Osteoblast (primary cell): ENCODE measurements at places on chromosomes 7 and 10. TPM values are rescaled to one million over a fixed set of nuclear protein-coding genes. Genes with fewer than 3 reads are reported as not detected.
A peak's percentile ranks its signal among the peaks of the same experiment; 100 is the strongest.

DNA sequence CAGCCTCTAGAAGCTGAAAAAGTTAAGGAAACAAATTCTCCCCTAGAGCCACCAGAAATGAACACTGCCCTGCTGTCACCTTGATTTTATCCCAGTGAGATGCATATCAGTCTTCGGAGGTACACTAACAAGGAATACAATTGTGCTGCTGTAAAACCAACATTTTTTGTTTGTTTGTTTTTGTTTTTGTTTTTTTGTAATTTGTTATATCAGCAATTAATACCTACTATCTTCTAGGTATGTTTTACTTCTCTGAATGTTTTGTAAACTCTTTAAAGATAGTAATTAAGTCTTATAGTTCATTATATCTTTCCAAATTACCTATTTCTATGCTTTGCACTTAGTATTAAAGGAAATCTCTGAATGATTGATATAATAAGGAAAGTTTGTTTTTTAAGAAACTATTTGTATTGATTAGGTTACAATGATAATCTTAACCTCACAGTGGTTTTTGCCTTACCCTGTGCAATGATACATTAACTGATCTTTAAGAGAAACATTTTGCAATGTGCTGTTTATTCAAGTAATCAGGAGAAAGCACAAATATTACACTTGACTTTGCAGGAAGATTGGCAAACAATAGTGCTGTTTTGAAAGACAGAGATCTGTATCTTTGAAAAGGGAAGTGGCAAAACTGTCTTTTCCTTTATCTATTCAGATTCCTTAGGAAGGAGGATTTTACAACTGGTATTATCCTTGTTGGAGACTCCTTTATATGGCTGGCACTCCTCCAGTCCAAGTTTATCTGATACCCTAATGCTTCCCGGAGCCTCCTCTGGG, 11.3 kb upstream of the HGF start:
- H3K27me3 ChIP-seq: no peaks in the 10 kb centered on the region
- H3K36me3 ChIP-seq: no peaks in the 10 kb centered on the region
- no peak overlapping the region for H3K27ac ChIP-seq
- peaks cover 6% of the 10 kb centered on the region for H3K4me1 ChIP-seq
- no peak for DNase-seq
- no peak overlapping the region for H3K4me3 ChIP-seq

DNA sequence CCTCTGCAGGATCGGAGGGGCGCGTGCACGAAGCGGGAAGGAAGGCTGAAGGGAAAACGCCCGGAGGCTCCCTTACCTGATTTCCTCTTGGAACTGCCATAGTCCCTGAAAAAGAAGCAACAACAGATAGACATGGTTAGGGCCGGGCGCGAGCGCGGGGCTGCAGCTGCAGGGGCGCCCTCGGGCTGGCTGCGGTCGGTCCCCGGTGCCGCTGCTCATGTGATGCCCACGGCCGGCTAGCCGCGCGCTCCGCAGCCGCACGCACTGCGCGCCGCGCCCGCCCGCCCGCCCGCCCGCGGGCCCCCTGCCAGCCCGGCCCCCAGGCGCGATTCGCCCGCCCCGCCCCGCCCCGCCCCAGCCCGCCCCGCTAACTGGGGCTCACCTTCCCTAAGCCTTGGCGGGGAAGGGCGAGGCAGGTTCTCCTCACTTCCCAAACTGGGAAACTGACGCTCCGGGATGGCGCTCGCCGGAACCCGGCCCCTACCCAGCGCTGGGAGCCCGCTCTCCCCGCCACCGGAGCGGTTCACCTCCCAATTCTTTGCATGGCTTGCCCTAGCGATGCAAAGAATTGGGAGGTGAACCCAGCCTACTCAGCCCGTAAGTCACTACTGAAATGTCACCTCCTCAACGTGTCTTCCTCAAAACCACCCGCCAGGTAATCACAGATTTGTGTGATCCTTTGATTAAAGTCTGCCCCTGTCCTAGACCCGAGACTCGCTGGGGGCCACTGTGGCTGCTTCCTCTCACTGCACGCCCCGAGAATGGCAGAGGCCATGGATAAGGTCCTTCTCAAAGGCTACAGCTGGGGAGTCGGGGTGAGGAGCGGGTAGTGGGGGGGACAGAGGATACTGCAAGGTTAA, 162.2 kb downstream of the SH3PXD2A start:
- H3K27me3 ChIP-seq: no peaks in the 10 kb centered on the region
- peak; percentile 97 for DNase-seq
- peaks cover 24% of the 10 kb centered on the region for H3K4me1 ChIP-seq

ABCC2 gene
- 1.5 and 1.8 TPM in 2 replicates for total RNA-seq

- H3K27ac ChIP-seq: no peak overlapping the region
- no peaks in the 10 kb centered on the region for H3K4me1 ChIP-seq
- no peaks in the 10 kb centered on the region for H3K27me3 ChIP-seq
- H3K4me3 ChIP-seq: no peak overlapping the region
- no peak for DNase-seq
Observed at GRCh38 chr7:143199040-143199439, 15.8 kb downstream of the TAS2R39 start.

DNA sequence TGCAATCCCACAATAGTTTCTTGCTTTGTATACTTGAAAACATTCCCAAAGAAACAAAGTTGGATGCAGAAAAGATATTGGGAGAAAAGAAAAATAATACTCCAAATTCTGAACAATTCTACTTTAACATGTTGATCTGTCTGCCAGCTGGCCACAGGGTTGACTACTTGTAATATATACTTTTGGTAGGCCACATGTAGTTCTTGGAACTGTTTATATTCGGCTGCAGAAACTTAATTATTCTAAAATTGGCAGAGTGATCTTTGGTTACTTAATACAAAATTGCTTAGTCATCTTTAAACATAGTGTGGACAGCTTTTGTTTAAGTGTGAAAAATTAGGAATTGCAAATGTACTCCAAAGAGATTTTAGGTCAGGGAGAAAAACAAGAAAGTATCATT, 76.0 kb downstream of the CALD1 start:
- DNase-seq: no peak
- peaks cover 52% of the 10 kb centered on the region for H3K36me3 ChIP-seq
- peaks cover 42% of the 10 kb centered on the region for H3K4me1 ChIP-seq
- H3K4me3 ChIP-seq: no peak overlapping the region
- H3K27me3 ChIP-seq: no peaks in the 10 kb centered on the region

GRCh38 chr10:131553121-131553520, 241.6 kb upstream of the TCERG1L start:
- no peaks in the 10 kb centered on the region for H3K4me1 ChIP-seq
- no peaks in the 10 kb centered on the region for H3K27me3 ChIP-seq
- DNase-seq: no peak
- no peak overlapping the region for H3K4me3 ChIP-seq
- no peaks in the 10 kb centered on the region for H3K36me3 ChIP-seq

- no peak for DNase-seq
- H3K27me3 ChIP-seq: no peaks in the 10 kb centered on the region
- H3K4me3 ChIP-seq: no peak overlapping the region
- no peaks in the 10 kb centered on the region for H3K4me1 ChIP-seq
- H3K36me3 ChIP-seq: no peaks in the 10 kb centered on the region
Observed at GRCh38 chr10:20256969-20257368, 440.7 kb downstream of the PLXDC2 start.

UPK3BL2 gene
- total RNA-seq: 0.36 and 4.7 TPM in 2 replicates

- H3K27ac ChIP-seq: no peak overlapping the region
- no peaks in the 10 kb centered on the region for H3K36me3 ChIP-seq
- no peaks in the 10 kb centered on the region for H3K27me3 ChIP-seq
- H3K4me3 ChIP-seq: no peak overlapping the region
- H3K4me1 ChIP-seq: no peaks in the 10 kb centered on the region
Observed at GRCh38 chr10:53009961-53010907, 237.7 kb upstream of the MBL2 start.

NXPH1 gene
- total RNA-seq: not detected in 2 replicates

DNAH11 gene
- under 0.01 and 1.1 TPM in 2 replicates for total RNA-seq

FBXO24 gene
- total RNA-seq: under 0.01 and 0.36 TPM in 2 replicates

DNA sequence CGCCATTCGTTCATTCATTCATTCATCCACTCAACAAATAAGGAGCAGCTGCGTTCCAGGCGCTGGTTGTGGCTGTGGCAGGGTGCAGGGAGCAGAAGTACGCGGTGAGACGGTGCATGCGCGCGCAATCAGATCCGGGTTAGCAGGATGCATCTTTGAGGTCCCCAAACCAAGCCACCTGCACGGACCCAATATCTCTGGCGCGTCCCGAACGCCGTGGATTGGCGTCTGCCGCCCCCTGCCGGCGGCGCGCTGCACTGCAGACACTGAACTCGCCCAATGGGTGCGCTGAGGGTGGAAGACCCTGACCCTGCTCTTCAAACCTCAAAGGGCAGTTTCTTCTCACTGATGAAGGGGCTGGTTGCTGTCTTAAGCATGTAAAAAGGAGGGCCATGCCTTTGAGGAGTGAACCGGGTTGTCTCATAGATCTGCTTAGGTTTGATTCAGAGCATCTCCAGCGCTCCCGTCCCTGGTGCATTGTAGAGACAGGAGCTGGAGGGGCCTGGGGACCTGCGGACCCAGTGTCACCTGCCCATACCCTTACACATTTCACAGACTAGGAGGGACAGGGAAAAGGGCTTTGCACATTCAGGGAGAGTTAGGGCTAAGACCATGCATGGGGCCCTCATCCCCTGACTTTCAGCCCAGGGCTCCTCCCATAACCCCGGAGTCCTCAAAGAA, 102.5 kb downstream of the RAMP3 start:
- peaks cover 9% of the 10 kb centered on the region for H3K27me3 ChIP-seq
- H3K27ac ChIP-seq: no peak overlapping the region
- no peak overlapping the region for H3K4me3 ChIP-seq
- peak; percentile 86 for DNase-seq
- no peaks in the 10 kb centered on the region for H3K36me3 ChIP-seq

MRC1 gene
- total RNA-seq: under 0.01 and 0.36 TPM in 2 replicates

DNA sequence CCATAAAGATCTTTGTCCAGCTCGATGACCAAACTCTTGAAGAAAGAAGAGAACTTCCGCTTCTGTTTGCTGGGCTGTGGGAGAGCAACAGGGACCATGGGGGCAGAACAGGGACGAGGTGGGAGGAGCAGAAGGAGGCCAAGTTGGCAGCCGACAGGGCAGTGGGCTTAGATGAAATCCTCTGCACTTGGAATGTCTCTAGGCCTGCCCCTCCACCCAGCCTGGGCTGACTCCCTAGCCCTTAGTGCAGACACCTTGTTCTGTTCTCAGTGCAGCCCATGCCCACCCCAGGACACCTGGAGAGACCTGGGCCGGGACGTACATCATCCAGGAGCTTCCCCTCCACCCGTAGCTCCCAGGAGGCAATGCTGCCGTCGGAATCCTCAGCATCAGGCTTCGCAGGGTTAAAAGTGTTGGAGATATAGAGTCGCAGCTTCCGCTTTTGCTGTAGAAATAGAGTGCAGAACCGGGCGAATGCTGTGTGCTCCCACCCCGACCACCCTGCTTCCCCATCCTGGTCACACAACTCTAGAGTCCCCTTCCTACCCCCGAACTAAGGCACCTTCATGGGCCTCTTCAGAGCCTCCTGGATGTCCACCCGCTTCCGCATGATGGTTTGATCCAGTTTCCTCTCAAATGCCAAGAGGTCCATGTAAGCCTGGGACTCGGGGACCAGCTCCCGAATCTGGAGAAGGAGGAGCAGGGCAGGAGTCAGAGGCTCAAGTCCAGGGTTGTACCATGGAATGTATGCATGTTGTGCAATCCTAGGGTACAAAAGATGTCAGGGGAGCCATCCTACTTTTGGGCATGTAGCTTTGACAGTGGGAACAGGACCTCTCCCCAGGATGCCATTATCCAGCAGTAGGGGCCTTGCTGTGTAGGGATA, 6.1 kb downstream of the SMARCD3 start:
- H3K36me3 ChIP-seq: peaks cover 53% of the 10 kb centered on the region
- peak; percentile 75 for DNase-seq
- peaks cover 28% of the 10 kb centered on the region for H3K4me1 ChIP-seq
- H3K27me3 ChIP-seq: no peaks in the 10 kb centered on the region

DNA sequence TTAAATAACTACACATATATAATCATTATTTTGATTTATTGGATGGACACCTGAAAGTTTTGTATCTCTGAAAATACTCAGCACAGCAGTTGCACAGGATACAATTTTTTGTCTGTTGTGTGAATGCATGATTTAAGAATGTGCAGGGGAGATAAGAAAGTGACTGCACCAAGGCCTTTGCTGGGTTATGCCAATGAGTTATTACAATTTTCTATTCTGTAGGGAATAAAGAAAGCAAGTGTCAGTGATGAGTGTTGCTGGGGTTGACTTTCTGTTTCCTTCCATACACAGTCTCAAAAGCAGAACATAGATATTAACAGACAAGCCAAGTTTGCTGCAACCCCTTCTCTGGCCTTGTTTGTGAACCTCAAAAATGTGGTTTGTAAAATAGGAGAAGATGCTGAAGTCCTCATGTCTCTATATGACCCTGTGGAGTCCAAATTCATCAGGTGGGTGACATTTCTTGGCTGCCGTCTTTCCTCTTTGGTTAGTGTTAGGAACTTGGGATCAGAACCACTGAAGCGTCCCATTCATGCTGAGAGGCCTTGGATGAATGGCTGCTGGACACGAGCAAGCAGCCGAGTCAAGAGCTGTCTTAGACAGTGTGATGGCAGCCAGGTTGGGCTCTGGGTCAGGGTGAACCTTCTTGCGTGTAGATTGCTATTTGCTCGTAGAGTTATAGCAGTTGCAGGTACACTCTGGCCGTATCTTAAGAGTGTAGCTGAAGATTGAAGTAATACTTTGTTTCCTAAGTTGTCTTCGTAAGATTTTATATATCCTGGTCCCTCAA, 92.8 kb downstream of the DOCK1 start:
- peaks cover 60% of the 10 kb centered on the region for H3K36me3 ChIP-seq
- DNase-seq: peak; percentile 93
- no peak overlapping the region for H3K4me3 ChIP-seq

DNA sequence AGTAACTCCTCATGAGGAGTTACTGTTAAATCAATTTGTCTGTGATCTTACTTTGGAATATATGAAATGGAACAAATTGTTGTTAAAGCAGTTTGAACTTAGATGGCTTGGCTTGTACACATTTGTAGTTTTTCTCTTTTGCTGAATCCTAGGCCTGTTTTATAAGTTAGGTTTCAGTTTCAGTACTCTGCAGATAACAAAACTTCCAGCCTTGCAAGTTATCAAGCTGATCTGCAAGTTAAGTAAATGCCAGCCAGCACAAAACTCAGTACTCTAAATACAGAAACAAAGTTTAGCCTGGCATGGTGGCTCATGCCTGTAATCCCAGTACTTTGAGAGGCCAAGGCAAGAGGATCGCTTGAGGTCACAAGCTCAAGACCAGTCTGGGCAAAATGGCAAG, 25.0 kb upstream of the PAXIP1 start:
- H3K27ac ChIP-seq: no peak overlapping the region
- DNase-seq: no peak
- no peak overlapping the region for H3K4me3 ChIP-seq
- no peaks in the 10 kb centered on the region for H3K36me3 ChIP-seq

DNA sequence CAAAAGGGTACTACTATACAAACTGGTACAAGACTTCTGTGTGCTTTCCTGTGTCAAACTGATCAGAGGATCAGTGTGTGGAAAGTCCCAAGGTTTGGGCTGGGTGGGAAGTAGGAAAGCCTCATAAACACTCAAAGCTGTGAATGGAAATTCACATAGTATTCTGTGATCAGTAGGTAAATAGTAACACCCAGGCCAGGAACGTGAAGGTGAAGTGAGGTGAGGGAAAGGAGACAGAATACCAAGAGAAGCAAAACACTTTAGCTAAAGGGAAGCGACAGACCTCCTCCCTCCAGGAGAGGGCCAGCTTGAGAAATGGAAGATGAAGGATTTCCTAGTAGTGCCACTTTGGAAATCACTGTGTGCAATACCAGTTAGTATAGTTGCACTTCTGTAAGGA, 451.9 kb downstream of the KCNMA1 start:
- no peak overlapping the region for H3K4me3 ChIP-seq
- no peak overlapping the region for H3K27ac ChIP-seq
- no peak for DNase-seq
- peaks cover 9% of the 10 kb centered on the region for H3K4me1 ChIP-seq

- H3K27me3 ChIP-seq: no peaks in the 10 kb centered on the region
- no peak for DNase-seq
- no peak overlapping the region for H3K4me3 ChIP-seq
- no peak overlapping the region for H3K27ac ChIP-seq
Observed at GRCh38 chr10:20768843-20769242, 128.3 kb downstream of the NEBL start.

PAX4 gene
- total RNA-seq: not detected in 2 replicates
